ENCODE measurements at places on chromosomes 13 and 19.

GRCh38 chr19:1747285-1748114, 5.8 kb upstream of the ONECUT3 start:
- DNase-seq, result no peak

DNA sequence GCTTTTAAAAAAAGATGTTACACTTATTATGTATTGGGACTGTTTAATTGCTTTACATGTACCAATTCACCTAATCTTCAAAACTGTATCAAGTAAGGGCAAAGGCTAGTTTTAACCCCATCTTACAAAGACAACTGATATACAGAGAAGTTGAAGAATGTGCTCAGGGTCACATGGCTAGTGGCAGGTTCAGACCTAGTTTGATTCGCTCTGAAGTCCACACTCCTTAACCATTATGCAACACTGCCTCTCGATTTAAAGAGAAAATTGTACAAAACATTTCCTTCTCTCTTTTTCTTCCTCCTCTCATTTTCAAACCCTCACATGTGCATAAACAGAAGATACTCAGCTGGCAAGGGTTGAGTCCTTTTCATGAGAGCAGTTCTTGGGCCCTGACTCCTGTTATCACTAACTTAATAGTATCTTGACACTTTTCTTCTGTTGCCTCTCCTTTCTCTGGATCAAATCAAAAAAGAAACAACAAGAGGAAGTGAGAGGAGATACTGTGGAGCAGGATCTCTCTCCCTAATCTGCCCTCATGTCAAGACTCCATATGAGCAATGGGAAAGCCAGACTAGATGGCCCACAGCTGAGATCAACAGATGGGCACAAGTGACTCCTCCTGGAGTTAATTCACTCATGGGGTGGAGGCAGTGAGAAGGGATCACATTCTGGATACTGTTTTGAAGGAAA, 19.0 kb upstream of the N4BP2L1 start:
- DNase-seq, result no peak

DNA sequence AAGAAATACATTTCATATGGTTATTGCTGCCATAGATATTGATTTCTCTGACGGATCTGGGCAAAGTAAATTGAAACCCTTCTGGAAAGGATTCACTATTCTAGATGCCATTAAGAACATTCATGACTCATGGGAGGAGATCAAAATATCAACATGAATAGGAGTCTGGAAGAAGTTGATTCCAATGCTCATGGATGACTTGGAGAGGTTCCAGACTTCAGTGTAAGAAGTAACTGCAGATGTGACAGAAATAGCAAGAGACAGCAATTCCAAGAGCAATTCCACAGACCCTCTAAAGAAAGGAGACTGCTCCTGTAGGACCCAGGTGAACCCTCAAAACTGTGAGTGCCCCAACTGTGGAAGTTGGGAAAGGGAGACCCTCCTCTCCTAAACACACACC, 30.9 kb upstream of the KCTD12 start:
- DNase-seq, result no peak

DNA sequence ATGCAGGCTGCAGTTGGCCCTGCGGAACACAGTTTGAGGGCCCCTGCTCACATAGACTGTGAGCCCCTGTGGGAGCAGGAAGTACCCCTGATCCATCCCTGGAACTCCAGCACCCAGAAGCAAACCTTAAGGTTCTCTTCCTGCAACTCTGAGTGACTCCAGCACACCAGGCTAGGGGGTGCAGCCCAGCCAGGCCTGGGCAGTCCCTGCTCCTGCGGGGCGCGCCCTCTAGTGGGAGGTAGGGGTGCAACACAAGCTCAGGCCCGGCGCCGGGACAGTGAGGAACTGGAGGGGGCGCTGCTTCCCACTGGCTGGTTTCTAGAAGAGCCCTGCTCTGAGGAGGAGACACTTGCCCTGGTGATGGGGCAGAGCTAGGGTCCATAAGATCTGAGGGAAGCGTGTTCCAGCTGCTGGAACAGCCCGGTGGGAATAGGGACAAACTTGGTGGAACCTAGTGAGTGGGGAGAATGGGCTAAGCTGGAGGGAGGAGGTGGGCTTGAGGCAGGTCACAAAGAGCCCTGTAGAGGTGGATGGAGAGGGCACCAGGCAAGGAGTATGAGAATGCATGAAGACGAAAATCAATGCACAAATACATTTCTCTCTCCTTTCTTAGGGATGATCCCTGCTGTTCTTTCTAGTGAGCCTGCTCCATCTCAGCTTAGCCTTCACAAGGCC, 5.0 kb downstream of the ZSCAN5A start:
- peak; percentile 32 for DNase-seq

DNA sequence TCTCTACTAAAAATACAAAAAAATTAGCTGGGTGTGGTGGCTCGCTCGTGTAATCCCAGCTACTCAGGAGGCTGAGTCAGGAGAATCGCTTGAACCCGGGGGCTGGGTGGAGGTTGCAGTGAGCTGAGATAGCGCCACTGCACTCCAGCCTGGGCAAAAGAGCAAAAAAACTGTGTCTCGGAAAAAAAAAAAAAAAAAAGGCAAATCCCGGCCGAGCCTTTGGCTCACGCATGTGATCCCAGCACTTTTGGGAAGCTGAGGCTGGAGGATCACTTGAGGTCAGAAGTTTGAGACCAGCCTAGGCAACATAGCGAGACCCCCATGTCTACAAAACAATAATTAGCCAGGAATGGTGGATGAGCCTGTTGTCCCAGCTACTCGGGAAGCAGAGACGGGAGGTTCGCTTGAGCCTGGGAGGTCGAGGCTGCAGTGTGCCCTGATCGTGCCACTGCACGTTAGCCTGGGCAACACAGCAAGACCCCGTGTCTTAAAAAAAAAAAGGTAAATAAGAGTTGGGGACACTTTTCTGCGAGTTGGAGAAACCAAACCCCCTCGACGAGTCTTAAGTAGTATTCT, 574 bp upstream of the GPX4 start:
- DNase-seq, result no peak

Measured in T follicular helper cell (primary cell).